ENCODE measurements at places on chromosomes 6 and 20.
A peak's percentile ranks its signal among the peaks of the same experiment; 100 is the strongest.

DNA sequence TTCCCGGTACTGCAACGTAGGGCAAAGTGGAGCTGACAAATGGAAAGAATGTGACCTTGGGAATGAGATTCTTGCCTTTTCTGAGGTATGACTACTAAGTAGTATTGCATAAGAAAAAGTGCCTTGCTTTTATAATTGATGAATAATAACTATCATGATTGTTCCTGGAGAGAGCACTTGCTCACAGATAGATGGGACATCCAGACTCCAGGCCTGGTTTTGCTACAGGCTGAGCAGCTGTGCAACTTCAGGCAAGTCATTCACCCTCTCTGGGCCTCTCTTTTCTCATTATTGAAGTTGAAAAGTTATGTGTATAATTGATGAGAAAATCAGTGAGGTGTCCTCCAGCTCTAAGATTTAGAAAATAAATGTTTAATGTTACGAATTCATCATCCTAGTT, 53.6 kb upstream of the MBOAT1 start:
- no peak for DNase-seq

DNA sequence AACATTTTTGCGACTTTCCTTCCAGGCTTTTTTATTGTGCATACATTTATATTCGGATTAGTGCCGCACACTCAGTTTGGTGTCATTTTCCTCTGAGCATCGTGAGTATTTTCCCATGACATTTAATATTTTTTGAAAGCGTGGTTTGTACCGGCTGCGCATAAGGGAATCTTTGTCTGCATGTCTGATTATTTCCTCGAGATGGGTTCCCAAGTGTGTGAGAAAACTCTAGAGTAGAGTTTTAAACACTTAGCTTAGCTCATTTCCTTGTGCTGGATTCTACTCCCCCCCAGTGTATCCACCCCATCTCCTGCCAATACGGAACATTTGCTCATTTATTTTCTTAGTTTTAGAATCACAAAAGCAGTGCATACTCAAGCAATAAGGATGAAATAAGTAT, 94.3 kb downstream of the CDC5L start:
- no peak for DNase-seq

- DNase-seq = no peak
Measured at GRCh38 chr6:64969139-64969538, 737.9 kb downstream of the EYS start.

DNA sequence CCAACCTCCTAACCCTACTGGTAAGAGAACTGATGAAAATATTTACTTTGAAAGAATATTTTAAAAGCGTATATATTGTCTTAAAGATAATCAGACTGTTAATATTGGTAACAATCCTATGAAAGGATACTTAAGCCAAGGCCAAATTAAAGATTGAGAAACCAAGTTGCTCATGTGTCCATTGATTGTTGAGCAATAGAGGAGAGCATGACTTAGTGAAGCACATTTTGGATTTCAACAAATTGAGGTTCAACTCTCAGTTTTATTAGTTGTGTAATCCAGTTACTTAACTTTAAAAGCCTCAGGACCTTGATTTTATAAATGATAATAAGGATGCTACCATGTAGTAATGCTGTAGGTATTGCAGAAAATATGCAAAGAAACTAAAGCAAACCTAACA, 56.8 kb downstream of the PRL start:
- no peak for DNase-seq

- no peak for DNase-seq
Measured at GRCh38 chr6:144534180-144534579, 249.0 kb downstream of the UTRN start.

DNA sequence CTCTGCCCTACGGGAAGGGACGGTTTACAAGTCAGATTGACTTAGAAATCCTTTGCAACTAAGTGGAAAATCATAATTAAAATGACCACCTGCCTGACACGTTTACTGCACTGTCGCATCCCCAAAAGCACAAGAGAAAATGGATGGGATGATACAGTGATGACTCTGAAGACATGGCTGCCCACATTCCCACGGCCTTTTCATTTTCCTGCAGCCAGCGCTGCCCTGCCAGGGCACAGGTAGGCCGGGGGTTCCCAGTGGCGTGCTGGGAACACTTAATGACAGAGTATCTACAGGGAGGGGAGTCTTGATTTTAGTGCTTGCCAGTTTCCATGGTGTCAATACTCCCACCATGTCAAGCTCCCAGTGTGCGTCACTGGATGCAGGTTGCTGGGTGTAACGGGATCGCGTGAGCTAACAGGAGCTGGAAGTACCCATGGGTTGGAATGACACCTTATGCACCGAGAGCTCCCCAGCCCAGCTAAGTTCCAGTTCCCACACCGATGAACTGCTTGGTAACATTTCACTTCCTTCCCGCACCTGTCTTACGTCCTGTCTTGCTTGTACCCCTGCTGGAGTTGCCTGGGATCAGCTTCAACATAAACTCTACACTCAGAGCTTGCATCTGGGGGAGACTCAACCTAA, 129.0 kb downstream of the ANKRD60 start:
- DNase-seq = no peak

DNA sequence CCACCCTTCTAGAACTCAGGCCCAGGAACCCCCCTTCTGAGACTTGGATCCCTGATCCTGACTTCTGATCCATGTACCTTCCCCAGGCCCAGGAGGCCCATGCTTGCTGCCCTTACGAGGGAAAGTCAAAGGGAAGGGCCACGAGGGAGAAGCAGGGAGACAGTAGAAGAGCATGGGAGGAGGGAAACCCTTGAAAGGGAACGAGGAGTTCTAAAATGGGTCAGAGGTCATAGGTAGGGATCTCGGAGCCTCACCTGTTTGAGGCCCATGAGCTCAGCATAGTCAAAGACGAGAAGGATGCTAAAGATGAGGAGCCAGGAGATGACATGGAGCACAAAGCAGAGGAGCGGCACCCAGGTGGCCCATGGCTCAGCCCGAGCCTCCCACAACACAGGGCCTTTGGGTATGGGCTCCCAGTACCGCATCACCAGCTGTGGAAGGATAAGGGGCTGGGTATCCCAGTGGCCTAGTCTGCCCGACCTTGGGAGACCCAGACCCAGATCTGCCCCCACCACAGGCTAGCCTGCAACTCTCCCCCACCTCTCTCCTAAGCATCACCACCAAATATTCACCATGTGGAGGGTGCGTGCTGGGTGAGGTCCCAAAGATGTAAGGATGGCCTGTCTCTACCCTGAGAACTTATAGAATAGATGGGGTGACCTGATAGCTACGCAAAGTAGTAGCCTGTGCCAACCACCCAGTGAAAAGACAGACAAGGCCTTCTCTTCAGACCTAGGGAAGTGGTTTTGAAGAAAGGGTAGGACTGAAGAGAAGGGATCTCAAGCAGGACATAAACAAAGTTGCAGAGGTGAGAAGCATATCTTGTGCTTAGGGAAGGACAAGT, 1.5 kb downstream of the NRM start:
- DNase-seq = no peak

- DNase-seq = peak; percentile 42
Measured at GRCh38 chr20:2873747-2874041, 413 bp downstream of the PTPRA start.

DNA sequence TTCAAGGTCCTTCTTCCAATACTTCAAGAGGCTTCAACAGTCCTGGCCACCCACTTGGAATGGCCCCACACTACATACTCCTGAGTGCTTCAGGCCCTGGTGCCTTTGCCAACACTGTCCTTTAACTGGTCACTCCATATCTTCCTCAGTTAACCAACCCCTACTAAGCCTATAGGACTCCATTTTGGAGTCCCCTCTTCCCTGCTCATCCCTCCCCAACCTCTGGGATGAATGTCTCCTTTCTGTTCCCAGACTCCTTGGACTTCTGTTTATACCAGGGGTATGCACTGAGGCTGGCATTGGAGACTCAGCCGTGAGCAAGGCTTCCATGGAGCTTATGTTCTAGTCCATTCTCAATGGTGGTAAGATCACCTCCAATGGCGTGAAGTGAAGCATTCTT, 33.6 kb downstream of the COX4I2 start:
- no peak for DNase-seq

DNA sequence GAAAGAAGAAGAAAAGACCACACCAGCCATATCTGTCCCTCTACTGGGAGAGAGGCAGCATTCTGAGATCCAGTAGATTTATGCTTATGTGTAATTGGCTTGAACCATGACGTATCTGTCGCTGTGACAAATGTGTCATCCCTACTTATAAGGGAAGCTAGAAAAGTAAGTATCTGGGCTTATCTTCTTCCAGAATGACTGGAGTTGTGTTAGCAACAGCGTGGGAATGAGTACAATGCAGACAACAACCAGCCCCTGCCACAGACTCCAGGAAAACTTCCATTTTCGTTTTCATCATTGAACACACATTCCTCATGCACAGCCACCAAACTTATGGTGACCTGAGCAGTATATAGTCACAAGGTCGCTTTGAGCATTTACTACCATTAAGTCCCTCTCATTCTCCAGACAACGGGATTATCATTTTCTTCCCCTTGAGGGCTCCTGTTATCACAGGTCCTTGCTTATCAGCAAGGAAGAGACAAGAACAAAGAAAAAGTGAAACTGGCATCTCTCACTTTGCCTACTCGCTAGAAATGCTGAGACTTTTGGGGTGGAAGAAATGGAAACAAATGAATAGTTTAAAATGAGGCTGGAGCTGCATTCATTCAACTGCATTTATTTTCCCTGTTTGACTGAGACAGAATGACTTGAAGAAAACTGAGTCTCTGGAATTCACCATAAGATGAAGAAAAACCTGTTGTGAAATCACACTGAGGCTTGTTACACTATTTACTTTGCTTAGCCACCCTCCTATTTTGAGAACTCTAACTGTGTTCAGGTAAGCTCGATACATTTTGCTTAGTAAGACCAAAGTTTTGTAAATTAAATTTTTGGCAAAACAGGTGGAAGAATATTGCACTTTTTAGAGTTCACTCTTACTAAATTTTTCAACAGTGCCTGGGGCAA, 149.3 kb upstream of the FOXQ1 start:
- no peak for DNase-seq

DNA sequence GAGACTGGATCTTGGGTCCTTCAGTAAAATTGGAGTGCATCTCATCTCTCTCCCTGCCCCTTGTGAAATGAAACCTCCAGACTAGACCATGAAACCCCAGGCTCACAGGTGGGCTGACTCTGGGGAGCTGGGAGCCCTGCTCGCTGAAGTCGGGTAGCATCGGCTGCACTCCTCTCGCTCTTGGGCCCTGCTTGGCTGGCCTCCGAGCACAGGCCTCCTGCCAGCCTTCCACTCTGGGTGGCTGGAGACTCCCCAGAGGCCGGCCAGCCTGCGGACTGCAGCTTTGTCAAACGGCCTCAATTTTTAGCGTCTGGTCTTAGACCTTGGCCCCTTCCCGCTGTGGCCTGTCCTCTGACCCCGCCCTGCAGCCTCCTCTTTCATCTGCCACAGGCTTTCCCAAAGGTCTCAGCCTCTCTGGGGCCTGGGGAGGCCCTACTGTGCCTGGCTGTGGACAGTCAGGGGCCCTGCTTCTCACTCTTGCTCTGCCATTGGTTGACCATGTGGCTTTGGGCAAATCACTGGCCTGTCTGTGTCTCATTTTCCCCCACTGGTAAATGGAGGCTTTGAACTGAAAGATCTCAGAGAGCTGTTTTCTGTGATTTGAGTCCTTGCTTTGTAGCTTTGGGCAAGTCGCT, 45.1 kb downstream of the SRC start:
- DNase-seq = no peak

DNA sequence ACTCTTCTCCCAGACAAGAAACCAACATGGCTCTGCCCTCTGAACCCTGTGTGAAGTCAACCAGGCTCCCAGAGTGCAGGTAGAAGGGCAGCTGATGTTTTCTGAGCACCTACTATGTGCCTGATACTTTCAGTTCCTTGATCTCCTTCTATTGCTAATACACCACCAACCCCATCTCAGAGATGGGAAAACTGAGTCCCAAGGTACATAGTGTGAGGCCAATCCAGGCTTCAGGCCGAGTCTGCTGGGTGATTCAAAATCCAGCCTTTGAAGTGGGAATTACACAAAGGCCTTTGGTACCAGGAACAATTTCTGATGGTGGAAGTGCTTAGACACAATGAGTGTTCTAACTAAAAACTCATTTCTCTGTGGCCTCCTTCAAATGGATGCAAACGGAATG, 96.3 kb downstream of the NFATC2 start:
- no peak for DNase-seq

GRCh38 chr6:19753826-19754225, 83.3 kb upstream of the ID4 start:
- no peak for DNase-seq

DNA sequence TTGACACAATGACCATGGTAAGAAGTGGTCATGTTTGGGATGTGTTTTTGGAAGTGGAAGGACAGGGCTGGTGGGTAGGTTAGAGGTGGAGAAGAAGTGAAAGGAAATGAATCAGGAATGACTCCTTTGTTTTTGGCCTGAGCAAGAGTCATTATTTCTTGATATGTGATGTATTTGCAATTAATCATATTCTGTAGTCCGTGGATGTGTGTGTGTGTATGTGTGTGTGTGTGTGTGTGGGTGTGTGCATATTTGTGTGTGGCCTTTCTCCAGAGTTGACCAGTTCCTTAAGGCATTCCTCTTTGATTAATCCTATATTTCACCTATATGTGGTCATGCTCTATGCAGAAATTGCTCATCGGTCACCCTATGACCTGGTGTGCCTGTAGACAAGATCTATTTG, 130.7 kb downstream of the UTRN start:
- no peak for DNase-seq

- DNase-seq = no peak
Measured at GRCh38 chr20:13174402-13174801, 46.7 kb upstream of the ISM1 start.

- no peak for DNase-seq
Measured at GRCh38 chr6:79543411-79543810, 6.2 kb upstream of the LCA5 start.

DNA sequence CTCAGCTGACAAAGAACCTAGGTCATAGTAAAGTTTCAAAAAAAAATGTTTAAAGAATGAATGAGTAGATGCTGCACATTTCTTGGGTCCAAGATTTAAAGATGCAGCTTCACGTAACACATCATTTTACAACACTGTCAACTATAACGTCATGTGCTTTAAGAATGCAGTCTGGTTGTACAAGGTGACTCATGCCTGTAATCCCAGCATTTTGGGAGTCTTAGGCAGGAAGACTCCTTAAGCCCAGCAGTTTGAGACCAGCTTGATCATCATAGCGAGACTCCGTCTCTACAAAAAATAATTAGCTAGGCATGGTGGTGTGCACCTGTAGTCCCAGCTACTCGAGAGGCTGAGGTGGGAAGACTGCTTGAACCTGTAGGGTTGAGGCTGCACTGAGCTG, 21.9 kb downstream of the SLC17A5 start:
- DNase-seq = no peak

- DNase-seq = no peak
Measured at GRCh38 chr6:26197933-26198721, 110.9 kb downstream of the HFE start.
